ENCODE measurements at places on chromosomes 2 and 18.

- DNase-seq = peak; percentile 26
Measured at GRCh38 chr2:175690113-175690837, 311.8 kb downstream of the LNPK start.

GRCh38 chr18:41690332-41691127 lies 264.5 kb upstream of the PIK3C3 start:
- no peak for DNase-seq

GRCh38 chr18:76956648-76957047 lies 134.3 kb downstream of the ZNF236 start:
- no peak for DNase-seq

DNA sequence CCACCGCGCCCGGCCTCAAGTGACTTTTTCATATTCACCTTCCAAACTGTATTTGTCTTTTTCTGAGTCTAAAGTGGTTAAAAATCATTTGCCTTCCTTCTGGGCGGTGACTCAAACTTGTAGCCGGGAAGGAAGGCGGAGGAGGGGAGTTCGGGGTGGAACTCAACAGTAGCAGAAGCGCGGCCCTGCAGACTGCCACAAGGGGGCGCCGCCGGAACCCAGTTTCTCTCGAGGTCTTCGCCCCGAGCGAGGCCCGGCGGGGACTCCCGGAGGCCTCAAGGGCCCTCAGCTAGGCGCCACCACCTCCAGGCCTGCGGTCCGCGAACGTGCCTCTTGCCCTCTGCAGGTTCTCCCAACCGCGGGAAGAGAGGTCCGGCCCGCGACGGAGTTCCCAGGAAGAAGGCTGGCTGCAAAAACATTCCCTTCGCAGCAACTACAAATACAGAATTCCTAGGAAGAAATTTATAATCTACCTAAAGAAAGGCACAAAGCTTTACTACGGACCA lies 16.8 kb upstream of the ITM2C start:
- DNase-seq = peak; percentile 91

DNA sequence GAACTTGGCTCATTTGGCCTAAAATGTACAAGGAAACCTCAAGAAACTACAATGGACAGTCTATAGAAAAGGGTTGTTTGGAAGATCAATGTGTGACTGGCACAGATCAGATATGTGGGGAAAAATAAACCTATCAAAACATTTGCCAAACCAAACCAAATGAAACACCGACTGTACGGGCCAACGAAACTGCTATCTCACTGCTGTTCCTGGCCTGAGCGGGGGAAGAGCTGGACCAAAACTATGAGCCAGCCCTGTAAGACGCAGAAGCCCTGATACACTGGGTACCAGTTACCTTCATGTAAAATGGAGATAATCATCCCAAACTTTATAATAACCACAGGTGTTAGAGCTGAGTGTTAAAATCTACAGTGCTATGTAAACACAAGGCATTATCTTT lies 11.7 kb downstream of the CDC42EP3 start:
- no peak for DNase-seq

- no peak for DNase-seq
Measured at GRCh38 chr2:137192366-137193310, 427.3 kb downstream of the THSD7B start.

- DNase-seq = no peak
Measured at GRCh38 chr18:41043876-41044275, 911.2 kb upstream of the PIK3C3 start.

DNA sequence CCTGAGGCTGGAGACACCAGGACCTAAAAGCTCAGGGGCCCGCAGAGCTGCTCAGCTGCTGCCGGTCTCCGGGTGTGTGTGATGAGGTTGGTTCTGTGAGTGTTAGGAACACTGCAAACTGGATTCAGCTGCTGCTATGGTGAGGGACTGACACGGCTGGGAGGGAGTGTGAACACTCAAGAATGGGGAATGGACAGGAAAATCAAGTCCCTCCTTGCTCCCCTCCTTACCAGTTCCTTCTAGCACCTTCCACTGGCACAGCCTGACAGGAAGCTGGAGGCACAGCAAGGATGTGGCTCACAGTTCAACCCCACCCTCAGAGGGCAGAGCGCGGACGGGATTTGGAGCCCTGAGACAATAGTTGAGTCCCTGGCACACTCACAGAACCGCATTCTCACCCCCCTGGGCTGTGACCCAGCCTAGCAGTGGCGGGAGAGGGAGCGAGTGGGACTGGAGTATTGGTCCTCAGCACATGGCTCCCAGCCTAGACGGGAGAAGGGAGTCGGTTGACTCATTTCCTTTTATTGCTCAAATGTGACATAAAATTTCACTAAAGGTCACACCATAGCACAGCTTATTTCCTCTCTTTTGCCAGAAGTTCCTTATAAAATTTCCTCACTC lies 42.5 kb downstream of the LRRC30 start:
- peak; percentile 74 for DNase-seq

DNA sequence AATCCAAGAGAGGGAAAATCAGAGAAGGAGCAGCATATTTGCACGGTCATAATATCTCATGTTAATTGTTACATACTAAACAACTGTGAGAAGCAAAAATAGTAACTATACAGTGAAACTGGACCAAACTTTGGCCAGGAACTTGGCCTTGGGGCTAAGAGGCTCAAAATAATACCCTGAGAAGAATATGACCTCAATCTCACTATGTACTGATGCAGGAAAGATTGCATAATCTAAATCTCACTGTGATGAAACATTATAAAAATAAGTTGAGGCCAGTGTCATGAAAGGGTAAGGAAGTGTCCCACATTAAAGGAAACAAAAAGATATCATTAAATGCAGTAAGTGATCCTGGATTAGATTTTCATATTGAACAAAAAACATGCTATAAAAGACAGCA lies 36.5 kb downstream of the ZRANB3 start:
- DNase-seq = no peak

DNA sequence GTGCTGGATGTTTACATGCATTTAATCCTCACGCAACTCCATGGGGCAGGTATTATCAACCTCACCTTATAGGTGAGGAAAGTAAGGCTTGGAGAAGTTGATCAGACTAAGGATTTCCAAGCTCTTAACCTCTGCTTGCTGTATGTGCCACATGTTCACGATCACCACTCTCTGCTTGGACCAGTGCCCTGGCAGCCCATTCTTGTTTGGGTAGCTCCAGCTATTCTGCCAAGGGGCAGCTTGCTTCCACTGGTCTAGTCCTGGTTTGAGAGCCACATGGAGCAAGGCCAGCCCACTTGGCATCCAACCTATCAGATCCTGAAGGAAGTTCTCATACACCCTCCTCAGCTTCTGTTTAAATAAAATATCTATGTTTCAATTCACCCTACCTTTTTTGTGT lies 14.3 kb downstream of the PLB1 start:
- peak; percentile 31 for DNase-seq

GRCh38 chr2:195563857-195564512 lies 93.0 kb upstream of the SLC39A10 start:
- no peak for DNase-seq

DNA sequence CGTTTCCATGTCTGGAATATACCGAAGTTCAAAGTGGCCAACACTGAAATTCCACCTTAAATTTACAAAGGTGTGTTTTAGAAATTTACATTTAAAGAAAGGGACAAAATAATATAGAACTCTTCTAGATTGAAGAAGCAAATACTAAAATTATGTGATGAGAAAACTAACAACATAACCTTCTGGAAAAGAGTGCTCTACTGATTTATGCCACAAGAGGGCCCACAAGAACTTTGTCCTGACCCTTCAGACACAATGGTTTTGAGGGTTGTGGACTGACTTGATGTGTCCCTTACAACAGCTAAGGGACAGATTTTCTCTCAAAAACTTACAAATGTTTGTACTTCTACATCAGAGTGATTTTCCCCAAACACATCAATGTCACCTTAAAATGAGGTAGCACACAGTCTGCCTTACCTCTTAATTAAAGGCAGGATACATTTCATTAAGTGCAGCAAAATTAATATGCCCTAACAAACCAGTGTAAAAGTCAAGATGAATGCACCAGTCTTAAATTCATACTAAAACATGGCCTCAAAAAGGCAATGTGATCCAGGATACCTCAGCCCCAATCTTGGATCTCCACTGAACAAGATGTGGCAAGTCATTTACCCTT lies 36.2 kb downstream of the EIF2AK3 start:
- peak; percentile 39 for DNase-seq

DNA sequence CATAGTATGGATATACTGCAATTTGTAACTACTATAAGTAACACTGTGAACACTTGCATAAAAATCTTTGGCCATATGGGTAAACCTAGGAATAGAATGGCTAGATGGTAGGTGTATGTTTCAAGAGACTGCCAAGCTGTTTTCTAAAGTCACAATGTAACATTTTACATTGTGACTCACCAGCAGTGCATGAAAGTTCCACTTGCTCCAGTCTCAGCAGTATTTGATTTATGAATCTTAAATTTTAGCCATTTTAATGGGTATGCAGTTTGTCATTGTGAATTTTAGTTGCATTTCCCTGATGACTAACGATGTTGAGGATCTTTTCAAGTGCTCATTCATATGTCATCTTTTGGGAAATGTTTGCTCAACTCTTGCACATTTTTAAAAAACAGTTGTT lies 86.1 kb downstream of the FARSB start:
- DNase-seq = no peak

DNA sequence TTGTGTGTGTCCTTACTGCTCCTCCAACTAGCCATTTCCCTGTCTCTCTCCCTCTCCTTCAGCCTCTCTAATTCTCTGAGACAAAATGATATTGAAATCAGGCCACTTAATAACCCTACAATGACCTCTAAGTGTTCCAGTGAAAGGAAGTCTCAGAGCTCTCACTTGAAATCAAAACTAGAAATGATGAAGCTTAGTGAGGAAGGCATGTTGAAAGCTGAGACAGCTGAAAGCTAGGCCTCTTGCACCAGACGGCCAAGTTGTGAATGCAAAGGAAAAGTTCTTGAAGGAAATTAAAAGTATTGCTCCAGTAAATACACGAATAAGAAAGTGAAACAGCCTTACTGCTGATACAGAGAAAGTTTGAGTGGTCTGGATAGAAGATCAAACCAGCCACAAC lies 72.9 kb downstream of the PRKCE start:
- no peak for DNase-seq

GRCh38 chr2:42556315-42556890 lies 12.0 kb upstream of the MTA3 start:
- no peak for DNase-seq

GRCh38 chr2:183269956-183270355 lies 145.7 kb downstream of the NUP35 start:
- DNase-seq = no peak

DNA sequence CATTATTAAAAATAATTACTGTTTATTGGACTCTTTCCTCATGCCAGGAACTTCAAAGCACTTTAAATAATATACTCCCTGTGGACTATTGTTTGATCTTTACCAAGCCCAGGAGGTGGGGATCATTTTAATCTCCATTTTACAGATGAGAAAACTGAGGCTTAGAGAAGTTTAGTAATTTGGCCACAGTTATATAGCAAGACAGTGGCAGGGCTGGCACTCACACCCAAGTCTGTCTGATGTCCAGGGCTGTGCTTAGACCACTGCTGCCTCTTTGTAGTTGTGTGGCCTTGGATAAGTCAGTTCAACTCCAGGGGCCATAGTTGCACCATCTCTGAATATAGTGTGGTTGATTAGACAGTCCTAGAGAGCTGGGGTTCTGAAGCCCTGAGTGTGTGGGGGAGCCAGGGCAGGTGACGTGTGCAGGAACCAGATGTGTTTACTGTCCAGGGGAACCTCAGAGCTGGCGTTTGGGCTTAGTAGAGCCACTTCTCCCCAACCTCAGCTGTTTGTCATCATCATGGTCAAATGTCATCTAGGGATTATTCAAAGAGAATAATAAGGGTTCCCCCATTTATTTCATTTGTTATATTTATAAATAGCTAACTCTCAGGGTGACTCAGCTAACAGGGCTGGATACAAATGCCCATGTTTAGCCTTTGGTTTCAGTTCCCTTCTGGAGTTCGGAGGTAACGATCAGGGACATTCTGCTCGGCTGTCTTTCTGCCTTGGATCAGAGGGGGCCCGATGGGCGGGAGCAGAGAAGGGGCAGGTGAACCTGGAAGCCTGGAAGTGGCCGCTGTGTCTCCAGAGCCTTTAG lies 68.0 kb downstream of the BOLA3 start:
- no peak for DNase-seq

DNA sequence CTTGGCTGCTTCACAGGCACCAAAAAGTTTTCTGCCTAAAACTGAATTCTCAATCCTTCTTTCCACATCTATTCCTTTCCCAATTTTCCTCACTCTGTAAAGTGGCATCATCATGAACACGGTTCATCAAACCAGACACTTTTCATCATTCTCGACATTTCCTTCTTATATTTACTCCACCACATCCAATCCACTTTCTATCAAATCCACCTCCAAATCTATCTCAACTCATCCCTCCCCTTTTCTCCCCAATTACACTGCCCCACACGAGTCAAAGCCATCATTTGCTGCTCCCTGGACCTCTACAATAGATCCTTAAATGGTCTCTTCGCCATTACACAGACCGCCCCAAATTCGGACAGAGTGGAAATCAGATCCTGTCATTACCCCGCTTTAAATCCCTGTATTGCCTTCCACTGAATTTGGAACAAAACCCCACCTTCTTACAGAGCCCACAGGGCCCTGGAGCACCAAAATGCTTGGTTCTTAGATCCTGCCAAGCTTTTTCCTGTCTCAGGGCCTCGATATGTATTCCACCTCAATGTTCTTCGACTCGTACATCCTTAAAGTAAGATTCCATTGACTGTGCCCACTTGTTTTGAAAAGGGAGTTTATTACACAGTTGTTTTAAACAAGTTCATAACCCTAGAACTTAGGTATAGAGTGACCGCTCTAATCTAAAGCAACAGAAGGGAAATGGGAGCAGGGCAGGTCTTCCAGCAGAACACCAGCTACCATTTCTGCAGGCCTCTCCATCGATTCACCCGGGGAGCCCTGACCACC lies 856 bp downstream of the ACAA2 start:
- no peak for DNase-seq

GRCh38 chr2:150812664-150813367 lies 325.3 kb upstream of the RND3 start:
- DNase-seq = no peak

DNA sequence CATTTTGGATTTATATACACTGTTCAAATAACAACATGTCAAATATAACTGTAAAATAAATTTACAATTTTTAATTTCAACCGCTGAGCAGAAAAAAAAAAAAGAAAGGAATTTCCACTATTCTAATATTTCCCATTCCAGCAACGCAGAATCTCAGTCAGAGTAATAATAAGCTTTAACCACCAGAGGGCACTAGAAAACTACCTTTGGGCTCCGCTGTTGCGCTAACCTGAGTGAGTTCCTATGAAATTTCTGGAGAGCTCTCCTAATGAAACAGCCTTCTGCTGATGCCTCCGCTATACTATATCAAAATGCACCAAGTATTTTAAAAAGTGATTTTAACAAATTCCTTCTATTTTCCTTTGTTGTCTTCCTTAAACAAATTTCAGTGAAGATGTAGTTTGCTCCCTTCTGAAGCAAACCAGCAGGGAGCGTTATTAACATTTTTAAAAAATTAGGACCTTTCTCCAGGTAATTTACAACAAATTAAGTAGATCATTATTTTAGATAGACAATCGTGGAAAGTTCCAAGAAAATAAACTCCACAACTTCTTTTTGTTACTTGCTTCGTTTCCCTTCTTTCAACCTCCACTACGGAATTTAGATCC lies 23.0 kb downstream of the ERMN start:
- DNase-seq = peak; percentile 26

- DNase-seq = no peak
Measured at GRCh38 chr2:97911206-97911921, 84.4 kb downstream of the TMEM131 start.

Measured in adrenal gland (tissue), 19 donors.